ENCODE measurements at places on chromosomes 2 and 18.
A peak's percentile ranks its signal among the peaks of the same experiment; 100 is the strongest.

DNA sequence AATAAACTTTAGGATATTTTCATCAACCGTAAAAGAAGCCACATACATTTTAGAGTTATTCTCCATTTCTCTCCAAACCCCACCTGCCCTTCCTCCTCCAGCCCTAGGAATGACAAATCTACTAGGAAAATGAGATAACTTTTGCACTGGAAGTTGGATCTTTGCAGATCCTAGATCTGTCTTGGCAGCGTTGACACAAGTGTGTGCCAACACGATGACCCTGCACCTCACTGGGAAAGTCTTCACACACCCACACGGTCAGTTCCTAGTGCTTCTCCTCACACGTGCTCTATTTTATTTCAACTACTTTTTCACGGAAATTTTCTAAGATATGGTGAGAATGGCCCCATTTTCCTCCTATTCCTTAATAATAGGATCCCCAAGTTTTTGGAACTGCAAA lies 14.1 kb upstream of the HPCAL1 start:
- no peak for DNase-seq

DNA sequence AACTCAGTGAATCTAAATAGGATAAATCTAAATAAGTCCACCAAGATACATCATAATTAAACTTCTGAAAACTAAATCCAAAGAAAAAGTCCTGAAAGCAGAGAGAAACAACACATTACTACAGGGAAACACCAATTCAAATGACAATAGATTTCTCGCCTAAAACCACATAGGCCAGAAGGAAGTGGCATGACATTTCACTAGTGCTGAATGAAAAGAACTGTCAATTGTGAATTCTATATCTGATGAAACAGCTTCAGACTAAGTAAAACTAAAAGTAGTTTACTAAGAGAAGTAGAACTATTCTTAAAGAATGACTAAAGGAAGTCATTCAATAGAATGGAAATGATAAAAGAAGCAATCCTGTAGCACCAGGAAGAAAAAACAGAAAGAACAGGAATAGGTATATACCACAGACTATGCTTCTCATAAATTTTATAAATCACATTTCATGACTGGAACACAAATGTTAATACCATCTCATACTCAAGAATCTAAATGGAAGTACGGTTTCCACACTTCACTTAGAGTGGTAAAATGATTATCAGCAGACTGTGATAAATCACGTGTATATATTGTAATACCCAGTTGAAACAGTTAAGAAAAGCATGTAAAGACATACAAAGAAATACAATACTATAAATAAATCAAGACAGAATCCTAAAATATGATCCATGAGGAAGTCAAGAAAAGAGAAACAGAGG lies 46.4 kb downstream of the ASXL2 start:
- DNase-seq, result peak; percentile 39

- DNase-seq, result no peak
These were observed 136.7 kb downstream of the EML6 start for GRCh38 chr2:54859997-54860701.

DNA sequence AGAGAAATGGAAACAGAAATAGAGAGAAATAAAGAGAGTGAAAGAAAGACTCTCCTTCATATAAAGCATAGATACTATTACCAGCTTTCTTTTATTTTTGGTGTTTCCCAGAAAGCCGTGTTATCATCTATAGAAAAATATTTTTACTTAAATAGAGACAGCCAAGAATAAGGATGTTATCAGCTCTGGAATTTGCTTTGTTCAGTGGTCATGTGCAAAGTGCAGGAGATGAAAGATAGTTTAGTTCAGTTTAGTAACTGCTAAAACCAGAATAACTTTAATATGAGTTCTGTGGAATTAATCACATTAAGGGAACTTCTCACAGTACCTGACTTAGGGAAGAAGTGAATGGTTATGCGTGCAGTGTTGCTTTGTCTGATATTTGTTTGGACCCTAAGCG lies 140.4 kb downstream of the CALCRL start:
- DNase-seq, result no peak

DNA sequence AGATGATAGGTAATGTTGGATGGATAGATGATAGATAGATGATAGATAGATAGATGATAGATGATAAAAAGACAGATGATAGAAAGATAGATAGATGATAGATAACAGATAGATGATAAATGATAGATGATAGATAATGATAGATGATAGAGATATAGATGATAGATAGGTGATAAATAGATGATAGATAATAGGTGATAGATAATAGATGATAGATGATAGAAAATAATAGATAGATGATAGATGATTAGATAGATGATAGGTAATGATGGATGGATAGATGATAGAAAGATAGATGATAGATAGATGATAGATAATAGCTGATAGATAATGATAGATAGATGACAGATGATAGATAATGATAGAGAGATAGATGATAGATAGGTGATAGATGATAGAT lies 31.0 kb upstream of the SNTG2 start:
- no peak for DNase-seq

DNA sequence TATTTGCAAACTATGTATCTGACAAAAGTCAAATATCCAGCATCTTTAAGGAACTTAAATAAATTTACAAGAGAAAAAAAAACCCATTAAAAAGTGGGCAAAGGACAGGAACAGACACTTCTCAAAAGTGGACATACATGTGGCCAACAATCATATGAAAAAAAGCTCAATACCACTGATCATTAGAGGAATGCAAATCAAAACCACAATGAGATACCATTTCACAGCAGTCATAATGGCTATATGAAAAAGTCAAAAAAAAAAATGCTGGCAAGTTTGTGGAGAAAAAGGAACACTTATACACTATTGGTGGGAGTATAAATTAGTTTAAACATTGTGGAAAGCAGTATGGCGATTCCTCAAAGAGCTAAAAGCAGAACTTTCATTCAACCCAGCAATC lies 130.3 kb upstream of the LHCGR start:
- no peak for DNase-seq

DNA sequence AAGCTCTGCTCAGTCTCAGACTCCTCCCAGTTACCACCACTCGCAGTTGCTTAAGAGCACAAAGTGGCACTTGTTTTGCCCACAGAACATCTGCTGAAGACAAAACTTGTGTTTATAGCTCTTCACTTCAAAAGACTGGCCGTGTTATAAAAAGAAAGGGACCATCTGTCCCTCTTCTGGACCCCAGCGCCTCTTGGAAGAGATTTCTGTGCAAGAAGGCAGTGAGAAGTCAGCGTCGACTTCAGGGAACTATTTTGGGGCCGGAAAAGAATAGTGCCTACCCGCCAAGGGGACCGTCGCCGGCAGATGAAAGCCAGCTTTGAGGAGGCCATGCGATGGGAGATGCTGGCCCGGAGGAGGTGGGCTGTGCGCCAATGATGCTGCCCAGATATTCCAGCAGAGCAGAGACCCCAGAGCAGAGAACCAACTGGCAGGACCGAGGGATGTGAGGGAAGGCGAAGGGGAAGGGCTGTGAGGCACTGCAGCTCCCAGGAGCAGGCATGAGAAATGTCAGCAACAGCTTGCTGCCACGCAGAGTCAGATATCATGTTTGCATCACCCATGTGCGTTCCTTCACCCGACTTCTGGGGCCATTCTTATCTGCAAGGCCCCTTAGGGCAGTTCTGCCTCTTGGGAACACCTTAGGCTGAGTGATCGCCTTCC lies 270.9 kb downstream of the ATAD2B start:
- DNase-seq, result no peak

GRCh38 chr2:27737676-27738348 lies 33.7 kb upstream of the MRPL33 start:
- peak; percentile 61 for DNase-seq

GRCh38 chr2:35714883-35715282 lies 640.7 kb upstream of the CRIM1 start:
- no peak for DNase-seq

- DNase-seq, result peak; percentile 94
These were observed 87.5 kb downstream of the TFCP2L1 start for GRCh38 chr2:121197369-121198091.

GRCh38 chr18:70448588-70448987 lies 159.7 kb downstream of the SOCS6 start:
- DNase-seq, result no peak

GRCh38 chr18:7607540-7608173 lies 40.5 kb downstream of the PTPRM start:
- DNase-seq, result no peak

DNA sequence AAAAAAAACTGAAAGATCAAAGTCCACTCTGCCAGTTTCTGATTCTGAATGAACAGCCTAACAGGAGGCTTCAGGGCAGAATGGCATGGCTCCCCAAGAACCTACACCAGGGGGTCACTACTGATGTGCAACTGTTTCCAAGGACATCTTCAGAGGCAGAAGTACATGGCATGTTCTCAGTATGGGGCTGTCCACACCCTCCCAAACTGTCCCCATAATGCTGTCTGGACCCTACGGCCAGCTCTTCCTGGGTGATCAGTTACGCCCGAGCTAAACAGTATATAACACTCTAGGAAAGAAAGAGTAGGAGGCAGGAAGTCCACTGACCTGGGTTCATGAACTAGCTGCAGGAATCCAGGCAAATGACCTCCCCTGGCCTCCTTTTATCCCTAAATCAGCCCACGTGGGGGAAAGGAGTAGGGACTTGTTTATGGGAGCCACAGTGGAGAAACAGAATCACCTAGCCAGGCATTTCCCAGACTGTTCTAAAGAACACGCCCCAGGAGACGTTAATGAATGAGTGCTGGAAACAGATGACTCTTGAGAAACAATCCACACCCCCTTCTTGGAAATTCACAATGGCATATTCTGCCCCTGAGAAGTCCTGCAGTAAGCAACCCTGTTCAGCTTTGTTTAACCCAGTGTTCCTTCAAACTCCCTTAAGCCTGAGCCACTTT lies 2.5 kb downstream of the TMBIM1 start:
- DNase-seq, result peak; percentile 46

DNA sequence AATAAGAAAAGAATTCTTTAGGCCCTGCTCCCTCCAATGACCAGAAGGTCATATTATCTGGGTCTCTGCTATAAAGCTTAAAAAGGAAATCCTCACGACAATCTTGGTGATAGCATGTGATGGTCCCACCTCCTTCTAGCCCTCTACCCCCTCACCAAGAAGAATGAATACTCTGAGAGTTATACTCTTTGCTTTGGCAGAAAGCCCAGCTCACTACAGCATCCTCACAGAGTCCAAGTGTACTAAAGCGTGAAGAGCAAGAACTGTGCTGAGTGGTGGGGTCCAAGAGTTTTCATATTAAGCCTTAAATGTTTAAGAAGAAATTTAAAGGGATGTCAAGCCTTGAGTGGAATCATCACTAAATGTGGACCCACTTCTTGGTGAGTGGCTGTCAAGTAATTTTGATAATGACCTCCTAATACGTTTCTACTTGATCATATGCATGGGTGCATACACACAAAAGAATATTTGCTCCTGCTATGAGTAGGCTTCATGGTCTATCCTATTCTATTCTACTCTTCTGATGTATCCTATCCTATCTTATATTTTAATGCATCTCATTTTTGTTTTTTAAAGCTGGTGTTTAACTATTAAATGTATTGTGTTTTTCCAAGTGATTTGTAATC lies 16.5 kb upstream of the SERPINB7 start:
- DNase-seq, result no peak

- DNase-seq, result no peak
These were observed 83.8 kb downstream of the MBD2 start for GRCh38 chr18:54140641-54141040.

DNA sequence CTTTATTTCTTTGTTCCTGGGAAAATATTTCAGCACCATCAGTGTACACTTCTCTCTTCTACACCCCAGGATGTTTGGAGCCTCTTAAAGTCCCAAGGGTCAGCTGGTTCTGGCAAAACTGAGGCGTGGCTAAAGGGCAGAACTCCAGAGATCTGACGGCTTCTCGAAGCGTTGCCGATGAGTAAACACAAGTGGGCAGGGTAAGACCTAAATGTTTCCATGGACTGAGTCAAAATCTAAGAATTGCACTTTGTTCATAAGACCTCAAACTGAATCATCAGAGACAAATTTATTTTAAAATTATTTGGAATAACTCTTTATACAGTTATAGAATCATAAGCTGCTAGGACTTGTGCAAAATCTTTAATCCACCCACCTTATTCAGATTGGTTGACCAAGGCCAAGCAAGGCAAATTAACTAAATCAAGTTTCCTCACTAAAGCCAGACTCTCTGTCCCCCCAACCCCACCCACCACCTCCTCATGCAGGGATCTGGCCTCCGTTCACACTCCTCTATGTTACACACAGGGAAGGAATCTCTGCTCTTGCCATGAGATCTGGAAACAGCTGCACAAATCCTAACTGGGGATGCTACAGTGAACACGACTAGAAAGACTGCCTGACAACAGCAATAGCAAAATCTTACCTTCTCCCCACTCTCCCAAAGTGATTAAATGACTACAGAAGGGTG lies 342.6 kb upstream of the KLHL29 start:
- DNase-seq, result no peak

GRCh38 chr2:21117688-21118087 lies 6.1 kb upstream of the TDRD15 start:
- DNase-seq, result no peak

DNA sequence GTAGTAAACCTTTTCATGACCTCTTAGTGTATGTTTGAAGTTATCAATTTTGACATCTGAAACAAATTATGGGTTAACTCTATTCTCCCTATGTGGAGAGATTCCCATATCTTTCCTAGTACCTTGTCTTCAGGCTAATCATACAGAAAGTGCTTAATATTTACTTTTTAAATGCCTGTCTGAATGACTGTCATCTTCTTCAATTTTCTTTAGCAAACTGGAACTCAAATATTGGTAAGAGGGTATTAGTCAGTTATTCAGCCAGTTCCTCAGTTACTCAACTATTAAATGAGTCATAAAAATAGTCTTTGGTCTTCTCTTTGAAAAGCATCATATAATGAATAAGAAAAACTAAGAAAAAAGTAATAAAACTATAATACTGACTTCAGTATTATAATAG lies 1038.0 kb upstream of the PIK3C3 start:
- no peak for DNase-seq

DNA sequence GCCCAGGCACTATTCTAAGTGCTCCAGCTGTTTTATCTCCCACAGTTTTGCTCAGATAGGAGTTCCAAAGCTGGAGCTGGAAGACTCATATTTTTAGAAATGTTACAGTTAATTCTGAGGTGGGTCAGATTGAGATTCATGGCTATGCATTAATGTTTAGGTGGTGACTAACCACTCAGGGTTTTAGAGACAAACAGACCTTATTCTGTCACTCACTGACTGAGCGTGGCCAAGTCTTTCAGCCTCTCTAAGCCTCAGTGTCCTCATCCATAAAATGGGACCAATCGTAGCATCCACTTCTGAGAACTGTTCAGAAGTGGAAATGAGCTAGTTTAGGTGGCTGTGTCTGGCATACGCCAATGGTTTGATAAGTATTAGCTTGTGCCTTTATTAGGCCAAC lies 4.3 kb upstream of the CASP8 start:
- no peak for DNase-seq

- no peak for DNase-seq
These were observed 201.9 kb upstream of the CCDC150 start for GRCh38 chr2:196437626-196438025.

Measured in suppressor macrophage treated with lipopolysaccharide for 1 hour (primary cell).